Activated T-cell treated with anti-CD3 and anti-CD28 coated beads for 1 hour (primary cell): ENCODE measurements at places on chromosomes 2 and 18.

- DNase-seq, result no peak
These were observed 674 bp downstream of the EVX2 start for GRCh38 chr2:176082824-176083751.

DNA sequence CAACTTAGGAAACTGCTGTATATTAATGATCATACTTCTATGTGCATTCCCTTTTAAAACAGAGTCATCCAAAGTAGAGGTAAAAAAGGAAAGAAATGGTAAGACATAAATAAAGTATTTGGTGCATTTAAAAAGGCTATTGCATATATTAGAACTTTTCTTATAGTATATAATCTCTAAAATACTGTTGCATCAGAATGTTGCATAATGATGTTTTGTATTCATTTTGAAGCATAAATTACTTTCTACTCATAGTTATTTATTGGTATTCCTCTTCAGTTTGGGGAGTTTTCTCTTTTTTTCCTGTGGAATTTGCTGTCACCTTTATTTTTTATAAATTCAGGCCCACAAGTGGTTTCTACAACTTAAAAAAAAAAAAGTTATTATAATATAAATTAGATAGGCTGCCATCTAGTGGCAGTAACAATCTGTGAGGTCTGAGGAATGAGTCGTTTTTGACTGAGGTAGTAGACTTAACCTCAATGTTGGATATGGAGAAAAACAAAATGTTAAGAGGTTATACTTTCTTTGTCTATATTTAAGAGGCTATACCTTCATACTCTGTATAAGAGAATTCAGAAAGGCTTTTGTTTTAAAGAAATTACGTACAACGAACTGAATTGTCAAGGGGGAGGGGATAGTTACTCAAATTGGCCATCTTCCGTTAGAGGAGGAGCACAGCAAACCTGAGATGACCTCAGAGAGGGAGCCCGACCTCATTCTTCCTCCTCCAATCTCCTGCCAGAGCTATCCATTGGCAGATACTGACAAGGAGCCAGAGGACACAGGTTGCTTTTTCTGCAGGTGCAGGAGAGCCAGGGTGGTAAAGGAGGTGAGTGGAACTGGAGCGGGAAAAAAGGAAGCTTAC, 23.8 kb downstream of the ANKAR start:
- no peak for DNase-seq

GRCh38 chr18:55587418-55588110, 428 bp downstream of the TCF4 start:
- no peak for DNase-seq

- DNase-seq, result no peak
These were observed 369.0 kb upstream of the CWC22 start for GRCh38 chr2:180376066-180376465.

DNA sequence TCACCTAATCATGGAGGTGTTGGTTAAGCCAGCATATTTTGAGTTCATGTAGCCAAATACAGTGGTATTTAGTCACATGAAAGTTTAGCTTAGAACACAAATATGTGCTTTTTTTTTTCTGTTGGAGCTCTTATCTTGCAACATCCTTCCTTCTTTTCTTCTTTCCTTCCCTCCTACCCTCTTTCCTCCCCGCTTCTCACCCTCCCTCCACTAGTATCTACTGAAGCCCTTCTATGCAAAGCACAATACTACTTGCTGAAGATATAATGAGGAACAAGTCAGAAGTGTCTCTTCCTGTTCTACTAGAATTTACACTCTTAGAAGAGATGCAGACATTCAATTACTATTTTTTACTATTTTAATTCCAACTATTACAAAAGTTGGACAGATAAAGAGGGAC, 105.0 kb upstream of the ITGA4 start:
- no peak for DNase-seq

DNA sequence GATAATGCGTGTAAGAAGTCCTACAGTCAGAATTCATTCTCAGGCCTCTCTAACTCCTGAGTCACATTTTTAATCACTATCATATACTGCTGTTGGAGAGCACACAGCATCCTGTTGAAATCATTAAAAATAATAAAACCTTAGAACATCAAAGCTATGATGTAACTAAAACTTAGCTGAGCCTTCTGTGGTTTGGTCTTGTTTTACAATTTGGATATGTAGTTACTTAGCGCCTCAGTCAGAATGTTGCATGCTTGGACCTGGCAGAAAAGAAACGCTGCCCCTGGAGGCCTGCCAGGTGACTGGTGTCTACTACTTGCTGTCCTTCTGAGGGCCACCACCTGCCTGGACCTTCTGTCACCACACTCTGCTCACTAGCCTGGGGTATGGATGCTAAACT, 261.1 kb upstream of the RASGRP3 start:
- no peak for DNase-seq

- DNase-seq, result no peak
These were observed 33.8 kb downstream of the KCNS3 start for GRCh38 chr2:17912266-17912691.

- no peak for DNase-seq
These were observed 98.1 kb upstream of the SCG2 start for GRCh38 chr2:223700221-223700620.

- no peak for DNase-seq
These were observed 1280.5 kb upstream of the ZEB2 start for GRCh38 chr2:145800151-145801091.

DNA sequence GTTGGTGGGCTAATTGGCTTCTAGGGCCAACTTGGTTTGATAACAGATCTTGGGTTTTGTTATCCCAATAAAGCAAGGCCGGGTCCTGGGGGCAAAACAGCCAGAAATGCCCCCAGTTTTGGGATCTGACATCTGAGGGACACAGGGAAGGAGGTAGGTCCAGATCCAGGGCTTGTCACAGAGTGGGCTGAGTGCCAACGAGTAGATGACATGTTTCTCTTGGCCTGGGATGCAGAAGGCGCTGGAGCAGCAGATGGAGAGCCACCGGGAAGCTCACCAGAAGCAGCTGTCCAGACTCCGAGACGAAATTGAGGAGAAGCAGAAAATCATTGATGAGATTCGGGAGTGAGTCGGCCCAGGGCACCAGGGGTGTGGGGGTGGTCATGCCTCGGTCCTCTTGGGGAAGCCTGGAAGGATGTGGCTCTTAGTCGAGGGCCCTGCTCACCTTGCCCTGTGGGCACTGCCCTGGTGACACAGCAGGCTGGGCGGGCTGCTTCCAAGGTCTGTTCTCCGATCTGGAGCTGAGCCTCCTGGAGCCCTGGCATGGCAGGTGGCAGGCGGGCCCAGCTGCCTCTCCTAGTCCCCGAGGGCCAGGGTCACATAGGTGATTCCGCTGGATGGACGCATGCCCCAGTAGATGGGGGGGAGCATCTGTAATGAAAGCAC, 40.2 kb upstream of the LYPD6B start:
- DNase-seq, result no peak

GRCh38 chr2:11872948-11873269, 126.5 kb downstream of the LPIN1 start:
- no peak for DNase-seq

GRCh38 chr2:233063269-233063975, 3.3 kb downstream of the INPP5D start:
- DNase-seq, result no peak

- DNase-seq, result no peak
These were observed 39.5 kb upstream of the ATP6V1B1 start for GRCh38 chr2:70895998-70896764.

- no peak for DNase-seq
These were observed 376.6 kb upstream of the NETO1 start for GRCh38 chr18:73244401-73244800.

DNA sequence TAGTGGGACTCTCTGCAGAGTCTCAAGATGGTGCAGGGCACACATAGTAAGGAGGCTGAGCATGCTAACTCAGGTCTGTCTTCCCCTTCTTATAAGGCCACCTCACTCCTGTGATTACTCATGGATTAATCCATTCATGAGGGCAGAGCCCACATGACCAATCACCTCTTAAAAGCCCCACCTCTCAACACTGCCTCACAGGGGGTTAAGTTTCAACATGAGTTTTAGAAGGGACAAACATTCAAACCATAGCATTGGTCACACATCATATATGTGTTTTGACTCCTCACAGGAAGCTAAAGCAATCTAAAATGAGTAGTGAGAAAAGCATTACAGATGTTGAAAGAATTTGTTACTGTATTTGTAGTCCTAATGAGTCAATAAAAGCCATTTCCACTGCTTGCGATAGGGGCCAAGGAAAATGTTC, 57.5 kb downstream of the DTNA start:
- DNase-seq, result no peak

DNA sequence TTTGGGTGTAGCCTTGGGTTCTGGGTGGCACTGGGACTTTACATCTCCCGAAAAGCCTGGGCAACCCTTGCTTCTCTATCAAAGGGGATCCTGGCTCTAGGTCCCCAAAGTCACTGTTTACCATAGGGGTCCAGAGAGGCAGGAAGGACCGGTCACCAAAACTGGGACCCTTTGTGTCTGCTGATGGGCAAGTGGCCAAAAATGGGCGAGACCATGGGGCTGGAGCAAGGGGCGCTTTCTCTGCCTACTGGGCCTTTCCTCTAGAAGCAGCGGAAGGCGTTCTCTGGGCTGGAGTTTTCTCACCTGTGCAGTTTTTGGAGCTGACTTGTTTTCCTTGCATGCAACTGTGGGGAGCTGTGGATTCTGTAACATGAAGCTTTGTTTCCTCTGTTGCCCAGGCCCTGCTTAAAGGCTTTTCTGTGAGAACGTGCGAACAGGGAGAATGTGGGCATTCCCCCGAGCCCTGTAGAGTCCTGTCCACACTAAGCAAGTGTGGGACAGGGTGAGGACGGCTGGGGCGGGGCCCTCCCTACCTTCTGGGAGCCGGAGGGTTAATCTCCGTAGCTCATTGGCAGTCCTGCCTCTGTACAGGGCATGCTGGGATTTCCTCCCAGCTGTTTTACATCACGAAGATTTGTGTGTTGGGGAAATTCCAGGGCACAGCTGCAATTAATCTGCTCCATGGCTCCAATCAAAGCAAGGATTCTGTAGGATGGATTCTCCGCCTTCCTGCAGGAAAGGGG, 50.2 kb downstream of the TGOLN2 start:
- no peak for DNase-seq

DNA sequence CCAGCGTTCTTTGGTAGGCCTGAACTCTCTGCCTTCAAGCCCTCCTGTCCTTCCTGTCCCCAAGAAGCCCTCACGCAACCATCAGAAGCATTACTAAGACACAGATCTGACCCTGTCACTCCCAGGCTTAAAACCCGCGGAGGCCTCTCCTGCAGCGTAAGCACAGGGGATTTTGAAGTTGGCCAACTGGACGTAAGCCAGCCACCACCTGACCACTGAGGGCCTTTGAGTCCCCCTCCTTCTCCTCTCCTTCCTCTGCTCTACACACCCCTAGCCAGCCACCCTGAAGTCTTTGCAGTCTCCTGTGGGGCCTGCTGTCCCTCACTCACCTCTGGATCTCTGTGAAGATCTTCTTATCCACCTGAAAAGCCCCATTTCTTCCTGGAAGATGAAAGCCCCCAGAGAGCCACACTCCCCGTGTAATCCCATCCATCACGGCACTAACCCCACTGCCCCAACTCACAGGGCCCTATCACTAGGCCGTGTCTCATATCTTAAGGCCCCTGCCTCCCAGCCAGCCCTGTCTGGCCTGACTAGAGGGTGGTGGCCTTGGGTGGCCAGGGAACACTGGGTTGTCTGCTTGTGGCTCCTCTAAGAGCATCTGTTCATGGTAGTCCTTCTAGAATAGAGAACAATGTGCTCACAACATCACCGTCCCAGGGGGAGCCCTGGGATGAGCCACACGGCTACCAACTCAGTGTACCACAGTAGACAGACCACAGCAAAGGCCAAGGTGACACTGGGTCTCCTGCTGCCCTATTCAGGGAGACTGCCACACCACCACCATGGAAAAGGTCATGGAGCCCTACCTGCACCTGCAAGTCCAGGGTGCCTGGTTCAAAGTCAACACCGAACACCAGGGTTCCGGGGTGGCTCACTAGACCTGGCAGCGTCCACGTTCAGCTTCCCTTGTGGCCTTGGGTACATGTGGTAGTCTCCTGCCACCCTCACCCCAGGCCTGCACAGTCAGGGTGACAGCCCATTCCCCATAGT, 191.6 kb downstream of the ZBTB7C start:
- no peak for DNase-seq

GRCh38 chr2:172836347-172836821, 100.7 kb downstream of the RAPGEF4 start:
- no peak for DNase-seq

- DNase-seq, result no peak
These were observed 130.7 kb upstream of the TPO start for GRCh38 chr2:1282552-1282951.
